ENCODE measurements at places on chromosomes 6 and 20.

GRCh38 chr6:16270178-16270794, 31.9 kb downstream of the GMPR start:
- DNase-seq: no peak

DNA sequence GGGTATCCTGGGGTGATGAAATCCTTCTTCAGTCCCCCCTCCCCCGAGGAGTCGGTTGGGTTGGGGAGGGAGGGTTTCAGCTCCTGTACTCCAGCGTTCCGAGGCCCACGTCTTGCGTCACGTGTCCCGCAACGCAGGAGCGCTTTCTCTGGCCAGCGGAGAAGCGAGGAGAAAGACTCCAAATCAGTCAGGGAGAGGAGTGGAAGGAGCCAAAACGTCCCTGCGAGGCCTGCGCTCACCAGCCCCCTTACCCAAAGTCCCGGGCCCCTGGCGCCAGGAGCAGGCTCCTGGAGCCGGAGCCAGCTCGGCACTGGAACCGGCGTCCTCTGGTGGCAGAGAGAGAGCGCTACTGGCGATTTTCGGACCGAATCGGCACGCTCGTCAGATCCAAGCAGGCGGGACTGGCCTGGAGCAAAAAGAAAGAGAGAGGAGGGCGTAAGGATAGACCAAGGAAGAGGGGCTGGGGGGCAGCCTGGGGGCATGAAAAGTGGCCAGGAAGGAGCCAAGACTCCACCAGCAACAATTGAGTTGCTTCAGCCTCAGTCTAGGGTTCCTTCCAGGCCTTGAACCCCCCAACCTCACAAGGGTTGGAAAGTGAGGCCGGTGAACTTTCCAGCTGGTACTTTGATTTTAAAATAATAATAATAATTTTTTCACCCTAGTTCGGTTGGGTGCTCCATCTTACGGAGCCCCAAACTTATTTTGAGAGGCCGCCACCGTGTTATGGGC, at the start of gene GNAS:
GNAS (plus strand) TSS at position 174 of the 729 bp plus-strand sequence.
- DNase-seq: peak; percentile 82

DNA sequence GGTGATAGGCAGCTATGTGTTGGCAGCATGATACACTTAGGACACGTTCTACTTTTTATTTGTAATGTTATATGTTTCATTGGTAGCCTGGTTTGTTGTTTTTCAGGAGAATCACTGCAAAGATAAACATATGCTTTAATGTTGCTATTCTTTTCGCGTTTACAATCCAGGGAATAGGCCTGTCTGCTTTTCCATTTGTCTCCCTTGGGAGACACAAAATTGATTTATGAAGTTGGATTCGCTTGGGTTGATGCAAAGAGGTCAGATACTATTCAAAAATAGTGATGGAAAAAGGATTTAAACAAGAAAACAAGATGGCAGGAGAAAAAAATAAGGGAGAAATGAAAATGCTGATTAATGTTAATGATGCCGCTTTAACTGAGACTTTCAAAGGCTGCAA, 179.5 kb upstream of the SOX4 start:
- DNase-seq: no peak

DNA sequence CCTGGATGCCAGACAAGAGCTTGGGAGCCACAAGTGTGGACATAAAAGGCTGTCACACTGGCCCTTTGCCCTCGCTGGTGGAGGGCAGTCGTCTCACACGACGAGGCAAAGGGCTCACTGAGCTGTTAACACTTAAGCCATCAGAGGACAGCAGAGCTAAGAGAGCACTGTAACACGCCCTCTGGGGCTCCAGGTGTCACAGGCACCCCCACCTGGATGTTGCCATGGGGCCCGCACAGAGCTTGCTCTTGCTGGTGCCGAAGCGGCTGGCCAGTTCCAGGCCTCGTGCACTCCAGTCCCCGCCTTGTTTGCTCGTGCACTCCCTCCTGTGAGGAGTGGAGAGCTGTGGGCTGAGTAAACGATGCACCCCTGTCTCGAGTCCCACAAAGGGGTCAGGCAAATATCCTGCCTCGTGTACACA, 37.4 kb downstream of the SLC35D3 start:
- DNase-seq: no peak

GRCh38 chr6:144548536-144548935, 263.4 kb downstream of the UTRN start:
- no peak for DNase-seq

- no peak for DNase-seq
These were observed 567 bp upstream of the CTCFL start for GRCh38 chr20:57525328-57526086.

- DNase-seq: no peak
These were observed 127.7 kb upstream of the CST7 start for GRCh38 chr20:24821391-24821790.

DNA sequence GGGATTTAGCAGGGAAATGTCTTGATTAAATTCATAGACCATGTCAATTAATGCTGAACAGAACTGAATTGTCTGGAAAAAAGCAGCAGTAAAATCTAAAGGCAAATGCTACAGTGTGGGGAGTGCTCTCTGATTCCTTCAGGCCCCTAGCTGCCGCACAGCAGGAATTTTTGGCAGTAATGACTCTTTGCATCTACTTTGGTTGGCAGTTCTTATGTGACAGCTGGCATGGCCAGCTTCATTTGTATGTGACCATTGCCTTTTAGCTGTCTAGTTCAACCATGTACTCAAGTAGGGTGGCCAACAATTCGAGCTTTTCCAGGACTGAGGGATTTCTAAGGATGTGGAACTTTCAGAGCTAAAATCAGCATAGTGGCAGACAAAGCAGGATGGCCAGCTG, 499.1 kb upstream of the MAN1A1 start:
- DNase-seq: no peak

DNA sequence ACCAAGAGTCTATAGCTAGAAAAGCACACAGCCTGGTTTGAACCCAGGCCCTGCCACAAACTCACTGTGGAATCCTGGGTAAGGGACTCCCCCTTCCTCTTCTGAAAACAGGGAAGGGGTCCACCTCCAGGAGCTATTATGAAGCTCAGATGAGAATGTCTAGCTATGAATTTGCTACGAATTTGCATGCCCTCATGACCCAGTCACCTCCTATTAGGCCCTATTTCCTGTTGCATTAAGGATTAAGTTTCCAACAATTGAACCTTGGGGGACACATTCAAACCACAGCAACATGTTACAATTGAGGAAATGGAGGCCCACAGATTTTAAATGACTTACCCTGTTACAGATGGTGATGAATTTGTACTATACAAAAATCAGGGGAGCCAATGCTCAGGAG, 46.2 kb downstream of the PREX1 start:
- no peak for DNase-seq

GRCh38 chr6:4088704-4089103, 9.8 kb upstream of the FAM217A start:
- no peak for DNase-seq

DNA sequence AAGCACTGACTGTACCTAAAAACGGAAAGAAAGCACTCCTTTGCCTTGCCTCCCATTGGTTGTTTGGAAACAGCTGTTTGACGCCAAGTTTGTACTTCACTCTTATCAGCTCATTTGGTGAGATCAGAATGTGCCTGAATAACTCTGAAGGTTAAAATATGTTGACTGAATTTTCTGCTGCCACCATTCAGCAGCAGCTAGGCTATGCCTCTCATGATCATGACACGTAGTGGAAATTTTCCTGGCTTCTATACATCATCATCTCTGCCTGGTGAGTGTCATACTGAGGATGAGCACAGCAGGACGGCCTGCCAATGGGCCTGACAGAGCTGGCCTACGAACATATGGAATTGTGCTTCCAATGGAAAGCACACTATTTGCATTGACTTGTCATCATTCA, 704.9 kb upstream of the CITED2 start:
- DNase-seq: no peak

DNA sequence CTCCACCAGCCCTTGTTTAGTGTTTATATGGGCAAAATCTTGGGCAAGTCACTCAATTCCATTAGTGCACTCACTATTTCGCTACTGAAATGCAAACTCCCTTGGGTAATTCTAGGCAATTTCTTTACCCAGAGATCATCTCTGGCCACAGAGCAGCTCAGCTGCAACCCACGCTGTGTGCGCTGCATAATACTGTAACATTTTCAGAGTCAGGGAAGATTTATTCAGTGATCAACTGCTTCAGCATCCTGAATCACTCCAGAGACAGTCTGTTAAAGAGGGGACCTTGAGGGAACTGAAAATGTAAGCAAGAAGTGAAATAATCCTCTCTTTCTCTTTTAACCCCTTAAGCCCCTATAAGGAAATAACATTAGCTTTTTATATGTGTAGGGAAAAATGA, 189.6 kb upstream of the FBXL4 start:
- no peak for DNase-seq

- DNase-seq: no peak
These were observed 256.3 kb downstream of the ERMARD start for GRCh38 chr6:170007468-170008293.

DNA sequence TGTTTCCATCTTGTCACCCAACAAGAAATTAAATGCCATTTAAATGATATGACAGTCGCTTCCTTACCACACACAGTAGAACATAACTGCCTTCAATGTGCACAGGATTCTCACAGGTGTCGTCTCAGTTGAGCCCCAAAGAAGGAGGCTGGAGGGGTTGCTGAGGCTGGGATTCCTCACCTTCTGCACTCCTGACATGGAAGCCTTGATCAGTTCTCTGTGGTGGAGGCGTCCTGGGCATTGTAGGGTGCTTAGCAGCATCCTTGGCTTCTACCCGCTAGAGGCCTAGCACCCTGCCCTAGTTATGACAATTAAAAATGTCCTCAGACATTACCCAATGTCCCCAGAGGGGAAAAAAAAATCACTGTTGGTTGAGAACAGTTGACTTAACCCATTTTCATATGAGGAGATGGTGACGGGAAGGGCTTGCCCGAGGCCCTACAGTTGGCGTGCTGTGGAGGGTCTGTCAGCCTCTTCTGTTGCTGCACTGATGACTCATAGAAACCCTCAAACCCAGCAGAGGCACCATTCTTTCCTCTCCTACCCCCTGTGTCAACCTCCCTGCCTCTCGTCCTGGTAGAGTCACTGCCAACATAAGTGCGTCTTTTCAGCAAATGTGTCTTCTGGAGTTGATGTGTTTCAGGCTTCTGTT, 19.3 kb upstream of the ZNF831 start:
- no peak for DNase-seq

- no peak for DNase-seq
These were observed 139.6 kb downstream of the VEGFA start for GRCh38 chr6:43909474-43910148.

- DNase-seq: peak; percentile 63
These were observed 33.1 kb upstream of the SIRPA start for GRCh38 chr20:1861996-1862662.

GRCh38 chr6:168724669-168725570, 283.9 kb downstream of the SMOC2 start:
- no peak for DNase-seq

GRCh38 chr20:64055893-64056638, 6.6 kb upstream of the SOX18 start:
- no peak for DNase-seq

DNA sequence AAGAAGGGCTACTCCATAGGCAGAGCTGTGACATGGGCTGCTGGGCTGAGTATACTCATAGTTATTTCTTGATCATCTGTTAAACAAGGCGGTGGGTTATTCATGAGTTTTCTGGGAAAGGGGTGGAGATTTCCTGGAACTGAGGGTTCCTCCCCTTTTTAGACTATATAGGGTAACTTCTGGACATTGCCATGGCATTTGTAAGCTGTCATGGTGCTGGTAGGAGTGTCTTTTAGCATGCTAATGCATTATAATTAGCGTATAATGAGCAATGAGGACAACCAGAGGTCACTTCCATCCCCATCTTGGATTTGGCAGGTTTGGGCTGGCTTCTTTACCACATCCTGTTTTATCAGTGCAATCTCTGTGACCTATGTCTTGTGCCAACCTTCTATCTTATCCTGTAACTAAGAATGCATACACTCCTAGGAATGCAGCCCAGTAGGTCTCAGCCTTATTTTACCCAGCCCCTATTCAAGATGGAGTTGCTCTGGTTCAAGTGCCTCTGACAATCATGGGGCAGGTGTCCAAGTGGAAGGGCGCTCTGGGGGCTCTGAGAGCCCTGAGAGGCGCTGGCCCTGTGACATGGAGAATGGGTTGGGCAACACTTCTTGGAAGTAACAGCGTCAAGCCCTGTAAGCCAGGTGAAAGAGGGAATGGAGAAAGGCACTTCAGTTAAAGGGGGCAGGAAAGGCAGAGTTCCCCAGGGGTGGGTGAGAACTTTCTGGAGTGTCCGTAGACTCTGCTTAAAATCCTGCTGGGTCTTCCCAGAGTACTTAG, 354.2 kb upstream of the SULF2 start:
- DNase-seq: no peak

- no peak for DNase-seq
These were observed 70.4 kb downstream of the THBS2 start for GRCh38 chr6:169183233-169183632.

DNA sequence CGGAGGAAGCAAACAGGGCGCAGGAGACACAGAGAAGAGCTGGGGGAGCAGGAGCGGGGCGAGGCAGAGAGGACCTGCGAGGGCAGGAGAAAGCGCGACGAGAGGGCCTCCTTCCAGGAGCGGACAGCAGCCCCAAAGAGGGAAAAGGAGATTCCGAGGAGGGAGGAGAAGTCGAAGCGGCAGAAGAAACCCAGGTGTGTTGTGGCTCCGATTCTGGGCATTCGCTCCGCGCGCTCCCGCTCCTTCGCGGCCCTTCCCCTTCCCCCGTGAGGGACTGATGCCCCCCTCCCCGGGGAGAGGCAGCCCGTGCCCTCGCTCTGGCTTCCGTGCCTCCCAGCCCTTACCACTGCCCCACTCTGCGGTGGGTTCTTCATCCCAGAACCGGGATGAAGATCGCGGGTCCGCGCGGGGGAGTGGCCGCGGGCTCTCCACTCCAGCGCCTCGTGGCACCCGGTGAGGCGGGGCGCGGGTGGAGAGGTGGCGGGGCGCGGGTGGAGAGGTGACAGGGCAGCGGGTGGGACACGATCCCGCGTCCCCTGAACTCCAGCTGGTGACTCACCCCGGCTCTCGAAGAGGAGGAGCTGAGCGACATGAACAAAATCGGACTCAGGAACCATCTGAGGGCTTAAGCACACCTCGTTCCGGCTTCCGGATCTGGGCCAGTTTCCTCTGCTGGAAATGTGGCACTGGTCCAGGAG, 22.4 kb downstream of the TMC2 start:
- no peak for DNase-seq

DNA sequence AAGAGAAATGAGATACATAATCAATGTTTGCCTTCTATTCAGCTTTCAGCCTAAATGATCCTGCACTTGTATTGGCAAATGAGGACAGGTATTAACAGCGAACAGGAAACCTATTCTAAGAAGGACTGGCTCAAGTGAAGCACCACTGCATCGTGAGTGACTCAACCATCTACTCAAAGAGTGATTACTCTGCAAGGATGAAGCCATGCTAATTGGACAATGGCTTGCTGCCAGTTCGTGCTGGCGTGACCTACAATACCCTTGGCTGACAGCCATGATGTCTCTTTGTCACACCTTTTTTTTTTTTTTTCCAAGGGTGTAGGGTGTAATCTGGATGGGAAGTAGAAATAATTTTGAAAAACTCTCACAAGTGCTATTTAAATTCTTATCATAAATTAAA, 104.9 kb downstream of the GJA10 start:
- DNase-seq: no peak

- DNase-seq: no peak
These were observed 25.5 kb upstream of the OCSTAMP start for GRCh38 chr20:46575937-46576461.

All from spinal cord (tissue), 10 donors.